ENCODE measurements at places on chromosomes 3 and 15.

GRCh38 chr15:77021803-77022381 is 27.0 kb downstream of the PSTPIP1 start:
- no peak for DNase-seq

DNA sequence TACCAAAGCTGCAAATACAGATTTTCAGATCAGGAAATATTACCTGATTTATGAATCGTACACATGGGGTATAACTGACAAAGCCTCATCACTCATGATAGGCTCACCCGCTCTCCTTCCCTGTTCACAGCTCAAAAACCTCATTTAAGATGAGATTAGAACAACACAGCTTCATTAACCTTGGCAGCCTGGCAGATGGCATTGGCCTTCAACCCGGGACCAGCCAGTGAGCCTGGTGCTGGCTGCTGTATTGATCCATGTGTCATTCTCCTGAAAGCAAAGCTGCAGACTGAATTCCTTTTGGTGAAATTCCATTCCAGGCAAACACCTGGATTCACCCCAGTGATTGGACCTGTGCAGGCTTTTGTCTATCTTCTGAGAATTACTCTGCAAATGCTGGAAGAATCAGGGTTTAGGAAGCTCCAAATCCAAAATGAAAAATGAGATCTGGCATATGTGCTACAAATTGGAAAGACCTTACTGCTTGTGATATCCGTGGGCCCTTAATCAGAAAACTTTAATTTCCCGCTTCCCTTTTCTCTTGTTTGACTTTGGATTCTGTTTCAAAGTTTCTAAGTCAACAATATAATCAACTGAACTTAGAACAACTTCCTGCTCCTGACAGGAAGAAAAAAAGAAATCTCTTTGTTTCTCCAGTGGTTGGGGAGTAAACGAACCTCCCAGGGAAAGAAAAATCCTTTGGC is 189.1 kb upstream of the KBTBD8 start:
- no peak for DNase-seq

- DNase-seq = no peak
These were observed 4.4 kb upstream of the VHL start for GRCh38 chr3:10137178-10137577.

DNA sequence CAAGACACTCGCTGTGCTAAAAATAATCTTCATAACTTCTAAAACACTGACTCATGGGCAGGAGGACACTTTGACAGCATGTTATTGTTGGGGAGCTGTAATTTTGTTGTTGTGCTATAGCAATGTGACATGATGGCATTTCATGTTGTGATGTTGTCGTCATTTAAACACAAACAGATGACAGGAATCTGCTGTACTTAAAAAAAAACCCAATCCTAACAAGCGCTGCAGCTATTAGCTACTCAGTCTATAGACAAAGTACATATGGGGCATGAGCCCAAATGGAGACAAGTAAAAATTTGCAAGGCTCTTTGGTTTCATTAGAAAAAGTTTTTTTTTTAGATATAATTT is 828 bp upstream of the ATOSA start:
- no peak for DNase-seq

- no peak for DNase-seq
These were observed 525.5 kb downstream of the ZIC1 start for GRCh38 chr3:147934451-147935180.

Measured in HuH-7.5 (cell line).